Stimulated activated CD8-positive, alpha-beta memory T cell treated with anti-CD3 and anti-CD28 coated beads, Interleukin-7, amount 100 ng/mL, for 4 hours (primary cell): ENCODE measurements at places on chromosomes 3 and 15.

- DNase-seq: no peak
These were observed 22.0 kb downstream of the SST start for GRCh38 chr3:187648177-187648576.

GRCh38 chr15:99073008-99073717 is 31.7 kb upstream of the SYNM start:
- DNase-seq: no peak

DNA sequence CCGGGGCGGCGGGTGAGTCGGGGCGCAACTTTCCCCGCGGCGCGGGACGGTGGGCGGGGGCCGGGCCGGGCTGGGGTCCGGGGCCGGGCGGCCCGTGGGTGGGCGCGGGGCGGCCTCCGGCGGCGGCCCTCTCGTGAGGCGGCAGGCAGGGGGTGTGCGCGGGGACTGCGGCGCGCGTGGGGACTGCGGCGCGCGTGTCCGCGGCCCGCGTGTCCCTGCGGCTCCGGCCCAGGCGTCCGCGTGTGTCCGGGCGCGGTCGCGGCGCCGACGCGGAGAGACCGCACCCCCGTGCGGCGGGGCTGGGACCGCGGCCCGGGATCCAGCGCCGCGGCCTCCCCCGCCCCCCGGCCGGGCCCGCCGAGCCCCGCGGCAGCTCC is 349 bp downstream of the PLXNA1 start:
- no peak for DNase-seq

DNA sequence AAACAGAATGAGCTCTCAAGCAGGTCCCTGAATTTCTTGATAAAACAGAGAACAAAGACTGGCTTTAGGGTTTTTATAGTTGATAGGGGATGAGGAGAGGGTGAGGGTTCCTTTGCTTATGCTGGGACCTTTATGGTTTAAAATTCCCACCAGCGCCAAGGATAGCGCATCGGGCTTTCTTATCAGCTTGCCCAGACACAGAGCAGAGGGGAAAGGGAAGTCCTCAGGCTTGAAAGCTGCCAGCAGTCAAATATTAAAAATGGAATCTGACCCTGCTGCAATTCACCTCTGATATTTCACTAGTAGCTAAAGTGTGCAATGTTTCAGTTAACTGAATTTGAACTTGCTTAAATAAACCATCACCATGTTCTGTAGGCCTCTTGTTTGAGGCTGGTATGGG is 55.0 kb upstream of the EPHA3 start:
- DNase-seq: no peak

DNA sequence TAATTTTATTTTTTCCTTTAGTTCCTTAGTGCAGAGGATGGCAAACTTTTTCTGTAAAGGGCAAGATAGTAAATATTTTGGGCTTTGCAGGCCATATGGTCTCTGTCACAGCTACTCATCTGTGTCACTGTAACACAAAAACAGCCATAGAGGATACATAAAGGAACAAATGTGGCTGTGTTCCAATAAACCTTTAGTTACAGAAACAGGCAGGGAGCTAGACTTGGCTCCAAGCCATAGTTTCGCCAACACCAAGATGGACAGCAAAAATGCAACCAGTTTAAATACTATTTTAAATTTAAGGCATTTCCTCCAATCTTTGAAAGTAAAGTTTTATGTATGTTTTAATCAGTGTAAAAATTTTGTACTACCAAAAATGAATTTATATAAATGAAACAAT is 753.4 kb downstream of the FHIT start:
- no peak for DNase-seq

GRCh38 chr3:188043891-188044290 is 110.1 kb upstream of the LPP start:
- DNase-seq: no peak

DNA sequence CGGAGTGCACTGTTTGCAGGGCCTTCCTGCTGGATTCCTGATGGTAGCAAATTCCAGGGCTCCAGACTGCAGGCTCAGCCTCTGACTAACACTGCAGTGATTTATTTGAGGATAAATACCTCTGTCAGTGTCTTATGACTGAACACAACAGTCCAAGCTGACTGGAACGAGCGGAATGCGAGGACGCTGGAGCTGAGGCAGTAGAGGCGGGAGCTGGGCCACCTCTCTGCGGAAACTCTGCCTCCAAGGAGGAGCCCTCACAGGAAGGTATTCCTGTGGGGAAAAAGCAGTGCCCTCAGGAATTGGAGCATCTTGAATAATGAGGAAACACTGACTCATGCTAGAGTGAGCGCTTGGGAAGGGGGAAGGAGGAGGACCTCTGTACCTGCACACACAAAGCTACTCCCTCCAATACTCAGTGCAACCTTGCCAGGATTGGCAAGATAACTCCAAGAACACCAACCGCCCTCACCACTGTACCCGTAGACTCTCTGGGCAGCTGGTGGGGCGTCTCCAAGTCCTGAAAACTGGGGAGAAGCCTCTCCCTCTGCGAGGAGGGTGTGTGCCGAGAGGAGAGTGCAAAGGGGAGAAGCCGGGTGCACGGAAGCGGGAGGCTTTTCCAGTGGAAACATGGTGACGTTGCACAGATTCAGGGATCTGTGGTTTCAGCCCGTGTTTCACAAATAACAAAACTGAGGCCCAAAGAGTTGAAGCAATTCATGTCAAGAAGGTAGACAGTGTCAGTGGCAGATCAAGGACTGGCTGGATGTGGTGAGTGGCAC is 43.0 kb downstream of the VGLL4 start:
- DNase-seq: no peak

DNA sequence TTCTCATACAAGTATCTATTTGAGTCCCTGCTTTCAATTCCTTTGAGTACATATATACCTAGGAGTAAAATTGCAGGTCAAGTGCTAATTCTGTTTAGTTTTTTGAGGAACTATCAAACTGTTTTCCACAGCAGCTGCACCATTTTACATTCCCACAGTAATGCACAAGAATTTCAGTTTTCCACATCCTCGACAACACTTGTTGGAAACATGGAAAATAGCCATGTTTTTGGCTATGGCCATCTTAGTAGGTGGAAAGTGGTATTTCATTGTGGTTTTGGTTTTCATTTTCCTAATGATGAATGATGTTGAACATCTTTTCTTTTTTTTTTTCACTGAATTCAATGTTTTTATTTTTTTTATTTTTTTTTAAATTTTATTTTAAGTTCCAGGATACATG is 44.4 kb upstream of the TNFAIP8L3 start:
- no peak for DNase-seq

DNA sequence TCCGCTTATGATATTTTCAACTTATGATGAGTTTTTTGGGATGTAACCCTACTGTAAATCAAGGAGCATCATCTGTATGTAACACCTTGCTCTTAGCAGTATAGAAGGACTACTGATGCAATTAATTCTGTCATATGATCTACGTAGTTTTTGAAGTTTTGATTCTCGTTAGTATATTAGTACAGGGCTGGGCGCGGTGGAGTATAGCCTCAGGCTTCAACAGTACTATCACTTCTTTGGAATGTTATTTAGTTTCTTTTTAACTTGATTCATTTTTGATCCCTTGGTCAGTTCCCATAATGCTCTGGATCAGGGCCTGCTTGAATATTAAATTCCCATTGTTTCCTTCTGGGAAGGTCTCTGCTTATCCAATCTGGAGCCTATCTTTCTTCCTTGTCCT is 23.9 kb upstream of the AP4E1 start:
- DNase-seq: no peak

DNA sequence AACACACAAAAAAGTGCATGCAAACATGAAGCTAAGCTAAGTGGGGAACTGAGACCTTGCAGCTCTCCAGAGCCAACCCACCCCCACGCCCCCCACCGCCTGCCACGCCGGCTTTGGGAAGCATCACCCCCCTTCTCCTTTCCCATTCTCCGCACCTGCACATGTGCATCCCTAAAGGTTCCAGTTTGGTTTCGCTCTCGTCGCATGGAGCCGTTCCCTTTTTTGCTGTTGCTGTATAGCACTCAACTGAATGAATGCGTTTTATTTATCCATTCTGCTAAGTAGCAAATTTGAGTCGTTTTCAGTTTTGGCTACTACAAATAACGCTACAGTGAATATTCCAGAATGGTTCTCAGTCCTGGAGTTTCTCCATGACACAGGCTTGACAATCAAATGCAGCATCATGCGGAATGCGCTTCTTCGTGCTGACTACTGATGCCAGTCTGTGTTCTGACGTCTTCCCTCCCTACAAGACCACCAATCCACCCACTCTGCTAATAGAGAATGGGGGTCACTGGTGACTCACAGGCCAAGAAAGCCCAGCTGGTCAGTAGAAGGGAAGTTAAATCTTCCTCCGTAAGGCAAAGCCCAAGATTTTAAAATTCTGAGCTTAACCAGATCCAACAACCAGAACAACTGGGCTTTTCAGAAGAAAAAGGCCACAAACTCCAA is 115.3 kb downstream of the XXYLT1 start:
- DNase-seq: no peak

GRCh38 chr3:188671971-188672370 is 499.8 kb upstream of the TPRG1 start:
- no peak for DNase-seq

DNA sequence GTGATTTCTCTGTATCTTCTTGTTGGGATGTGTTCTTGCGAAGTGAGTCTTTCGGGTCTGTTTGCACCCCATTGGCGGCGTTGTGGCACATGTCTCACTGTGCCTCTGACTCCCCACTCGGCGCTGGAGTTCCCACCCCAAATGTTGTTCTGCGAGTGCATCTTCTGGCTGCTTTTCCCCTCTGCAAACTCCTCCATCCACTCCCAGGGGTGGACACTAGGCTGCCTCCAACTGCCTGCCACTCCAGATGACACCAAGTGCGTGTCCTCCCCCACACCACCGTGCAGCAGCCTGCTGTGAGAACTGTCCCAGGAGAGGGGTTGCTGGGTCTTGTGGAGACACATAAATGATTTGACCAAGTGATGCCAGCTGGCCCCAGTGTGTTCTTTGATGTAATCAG is 17.6 kb downstream of the EFCC1 start:
- no peak for DNase-seq

DNA sequence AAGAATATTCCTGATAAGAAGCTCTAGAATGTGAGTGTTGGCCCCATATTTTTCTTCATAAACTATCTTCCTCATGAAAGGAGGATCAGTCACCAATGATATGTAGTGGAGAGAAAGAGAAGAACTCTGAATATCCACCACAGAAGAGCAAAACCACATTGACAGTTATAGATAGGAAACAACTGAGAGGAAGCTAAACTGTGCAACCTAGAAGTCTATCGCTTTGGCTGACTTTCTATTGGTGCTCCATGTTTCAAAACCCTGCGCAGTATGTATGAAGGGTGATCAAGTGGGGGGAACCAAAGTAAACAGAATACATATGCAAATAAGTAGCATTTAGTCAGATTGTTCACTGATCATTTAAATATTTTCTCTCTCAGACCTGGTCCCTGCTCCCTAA is 41.0 kb upstream of the ZNF280D start:
- no peak for DNase-seq

GRCh38 chr3:178671791-178672190 is 135.6 kb downstream of the KCNMB2 start:
- DNase-seq: no peak

GRCh38 chr15:32636410-32636809 is 5.1 kb upstream of the SCG5 start:
- DNase-seq: no peak

DNA sequence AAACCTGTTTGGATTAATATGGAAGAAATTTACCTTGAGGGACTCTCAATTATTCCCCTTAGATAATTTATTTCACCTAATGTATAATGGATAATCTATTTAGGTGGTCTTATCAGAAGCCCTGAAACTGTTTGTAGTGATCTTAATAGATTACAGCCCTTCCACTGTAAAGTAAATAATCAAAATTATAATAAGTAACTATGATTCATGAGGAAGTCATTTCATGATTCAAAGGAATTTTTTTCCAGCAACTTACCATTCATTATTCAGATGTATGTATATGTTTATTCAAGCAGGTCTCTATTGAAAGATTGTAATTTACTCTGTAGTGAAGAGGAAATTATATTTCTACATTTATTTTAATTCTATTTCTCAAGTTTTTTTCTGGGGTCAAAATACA is 250.6 kb upstream of the ROBO1 start:
- DNase-seq: no peak

DNA sequence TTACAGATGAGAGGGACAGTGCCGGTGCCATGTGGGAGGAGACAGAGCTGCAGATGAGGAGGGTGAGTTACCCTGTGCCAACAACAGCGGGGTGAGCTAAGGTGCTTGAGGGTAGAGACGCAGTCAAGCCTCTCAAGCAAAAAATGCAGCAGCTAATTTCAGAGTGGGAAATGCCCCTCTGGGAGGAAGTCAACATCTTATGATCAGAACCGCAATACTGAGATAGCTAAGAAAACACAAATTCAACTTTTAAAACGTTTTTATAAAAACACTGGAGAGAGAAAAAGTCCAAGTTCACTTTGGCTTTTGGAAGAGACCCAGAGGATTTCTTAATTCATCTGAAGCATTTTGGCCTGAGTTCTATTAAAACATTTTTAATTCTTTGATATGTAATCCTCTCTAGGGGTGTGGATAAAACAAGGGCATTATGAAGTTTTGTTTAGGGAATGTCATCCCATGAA is 319.2 kb downstream of the SLC9A9 start:
- no peak for DNase-seq

DNA sequence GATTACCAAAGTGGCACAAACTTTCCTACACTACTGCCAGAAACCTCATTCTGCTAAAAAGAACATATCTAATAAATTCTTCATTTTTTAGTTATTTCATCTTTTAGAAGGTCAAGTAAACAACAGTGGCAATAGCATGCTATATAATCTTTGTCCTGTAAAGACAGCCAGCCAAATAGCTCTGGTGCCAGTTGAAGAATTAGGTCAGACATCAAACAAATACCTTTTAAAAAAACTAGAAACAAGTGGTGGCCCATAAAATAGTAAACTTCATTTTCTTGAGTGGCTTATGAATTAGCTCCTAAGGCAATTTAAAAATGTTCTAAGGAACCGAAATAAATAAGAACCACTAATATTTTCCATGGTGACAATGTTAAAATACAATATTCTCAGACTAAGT is 19.5 kb downstream of the CCDC14 start:
- DNase-seq: no peak

GRCh38 chr3:122232485-122232884 is 49.0 kb downstream of the CASR start:
- DNase-seq: no peak
